ENCODE measurements at places on chromosomes 16 and 17.

GRCh38 chr17:81387100-81388090 is 7.9 kb upstream of the BAHCC1 start:
- no peak for DNase-seq

- no peak for DNase-seq
These were observed 26.9 kb upstream of the TIMP2 start for GRCh38 chr17:78951967-78952551.

- no peak for DNase-seq
These were observed 334.8 kb downstream of the CBLN1 start for GRCh38 chr16:48946686-48947370.

GRCh38 chr16:69176033-69176800 is 10.7 kb upstream of the SNTB2 start:
- no peak for DNase-seq

GRCh38 chr17:49971848-49972485 is 3.0 kb downstream of the DLX4 start:
- DNase-seq: no peak

- DNase-seq: no peak
These were observed at the start of gene CHMP6 for GRCh38 chr17:80991645-80992076. CHMP6 (plus strand) TSS chr17:80991841; CDS start chr17:80991919, 78 bp downstream.

- DNase-seq: no peak
These were observed 12.9 kb downstream of the HEATR6 start for GRCh38 chr17:60065867-60066266.

GRCh38 chr17:58330997-58331814 is 2.6 kb upstream of the TSPOAP1 start:
- DNase-seq: no peak

DNA sequence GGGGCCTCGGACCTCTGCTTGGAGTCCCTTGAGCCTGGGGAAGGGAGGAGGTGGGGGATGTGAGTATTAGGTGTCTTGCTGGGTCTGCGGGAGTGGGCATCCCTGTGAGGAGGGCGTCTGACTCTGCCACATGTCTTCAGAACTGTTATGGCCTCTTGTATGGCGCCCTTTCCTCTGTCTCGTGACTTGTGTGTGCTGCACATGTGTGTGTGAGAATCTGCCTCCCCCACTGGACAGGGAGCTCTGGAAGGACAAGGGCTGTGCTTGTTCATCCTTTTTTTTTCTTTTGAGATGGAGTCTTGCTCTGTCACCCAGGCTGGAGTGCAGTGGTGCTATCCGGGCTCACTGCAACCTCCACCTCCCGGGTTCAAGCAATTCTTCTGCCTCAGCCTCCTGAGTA is 33.4 kb downstream of the ARHGAP23 start:
- DNase-seq: no peak

DNA sequence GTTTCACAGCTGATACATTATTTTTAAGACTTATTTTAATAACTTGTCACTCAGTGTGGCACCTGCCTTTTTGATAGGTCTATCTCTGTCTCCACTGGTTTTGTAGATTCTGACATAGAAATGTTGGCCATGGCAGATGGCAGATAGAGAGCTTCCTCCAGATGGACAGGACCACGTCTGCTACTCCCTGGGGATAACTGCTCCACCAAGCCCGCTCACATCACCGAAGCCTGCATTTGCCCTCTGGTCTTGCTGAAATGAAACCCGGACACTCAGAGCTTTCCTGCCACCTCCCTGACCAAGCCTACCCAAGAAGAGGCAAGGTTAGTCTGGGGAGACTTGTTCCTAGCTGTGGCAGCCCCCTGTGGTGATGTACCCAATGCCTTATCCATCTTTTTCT is 16.4 kb upstream of the HAP1 start:
- no peak for DNase-seq

- DNase-seq: no peak
These were observed 5.0 kb upstream of the KCTD11 start for GRCh38 chr17:7346761-7347614.

GRCh38 chr16:2285731-2286191 is 17.8 kb upstream of the RNPS1 start:
- DNase-seq: no peak

DNA sequence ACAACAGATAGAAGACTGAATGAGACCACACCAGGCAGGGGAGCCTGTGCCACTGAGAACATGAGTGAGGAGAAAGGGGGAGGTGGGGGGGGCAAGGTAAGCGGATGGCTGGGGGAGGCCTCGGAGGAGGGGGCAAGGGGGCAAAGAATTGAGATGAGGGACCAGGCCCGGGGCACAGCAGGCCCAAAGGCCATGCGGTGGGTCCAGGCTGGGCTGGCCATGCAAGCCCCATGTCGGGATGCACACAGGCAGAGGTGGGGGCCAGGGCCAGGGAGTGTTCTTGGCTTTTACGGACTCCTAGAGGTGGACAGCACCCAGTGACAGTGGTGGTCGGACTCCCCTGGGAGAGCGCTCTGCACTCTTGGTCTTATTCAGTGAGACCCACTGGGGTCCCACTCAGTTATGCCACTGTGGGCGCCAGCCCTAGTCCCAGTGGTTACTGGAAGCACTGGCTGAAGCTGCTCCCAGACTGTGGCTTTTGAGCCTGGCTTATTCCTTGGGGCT is 4.8 kb upstream of the MTHFSD start:
- no peak for DNase-seq

GRCh38 chr16:49605536-49606254 is 232.1 kb downstream of the C16orf78 start:
- no peak for DNase-seq

- no peak for DNase-seq
These were observed 34.4 kb downstream of the WDR59 start for GRCh38 chr16:74950511-74950910.

- no peak for DNase-seq
These were observed 10.3 kb downstream of the ATXN1L start for GRCh38 chr16:71855937-71856662.

GRCh38 chr16:963913-964312 is 6.9 kb downstream of the LMF1 start:
- DNase-seq: no peak

DNA sequence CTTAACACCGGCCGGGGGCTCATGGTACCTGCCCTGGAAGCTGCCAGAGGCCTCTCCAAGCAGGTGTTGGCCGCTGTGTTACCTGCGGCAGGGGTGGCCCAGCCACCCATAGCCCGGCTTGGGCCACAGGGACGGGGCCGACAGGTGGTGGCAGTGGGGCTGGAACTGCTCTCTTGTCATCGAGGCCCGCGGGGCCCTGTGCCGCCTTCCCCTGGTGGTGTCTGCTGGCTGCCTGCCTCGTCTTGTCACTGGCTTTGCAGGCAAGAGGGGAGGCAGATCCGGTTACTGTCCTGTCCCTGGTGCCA is 27.1 kb downstream of the GSE1 start:
- no peak for DNase-seq

- no peak for DNase-seq
These were observed 39.9 kb downstream of the PSMD12 start for GRCh38 chr17:67326440-67326839.

DNA sequence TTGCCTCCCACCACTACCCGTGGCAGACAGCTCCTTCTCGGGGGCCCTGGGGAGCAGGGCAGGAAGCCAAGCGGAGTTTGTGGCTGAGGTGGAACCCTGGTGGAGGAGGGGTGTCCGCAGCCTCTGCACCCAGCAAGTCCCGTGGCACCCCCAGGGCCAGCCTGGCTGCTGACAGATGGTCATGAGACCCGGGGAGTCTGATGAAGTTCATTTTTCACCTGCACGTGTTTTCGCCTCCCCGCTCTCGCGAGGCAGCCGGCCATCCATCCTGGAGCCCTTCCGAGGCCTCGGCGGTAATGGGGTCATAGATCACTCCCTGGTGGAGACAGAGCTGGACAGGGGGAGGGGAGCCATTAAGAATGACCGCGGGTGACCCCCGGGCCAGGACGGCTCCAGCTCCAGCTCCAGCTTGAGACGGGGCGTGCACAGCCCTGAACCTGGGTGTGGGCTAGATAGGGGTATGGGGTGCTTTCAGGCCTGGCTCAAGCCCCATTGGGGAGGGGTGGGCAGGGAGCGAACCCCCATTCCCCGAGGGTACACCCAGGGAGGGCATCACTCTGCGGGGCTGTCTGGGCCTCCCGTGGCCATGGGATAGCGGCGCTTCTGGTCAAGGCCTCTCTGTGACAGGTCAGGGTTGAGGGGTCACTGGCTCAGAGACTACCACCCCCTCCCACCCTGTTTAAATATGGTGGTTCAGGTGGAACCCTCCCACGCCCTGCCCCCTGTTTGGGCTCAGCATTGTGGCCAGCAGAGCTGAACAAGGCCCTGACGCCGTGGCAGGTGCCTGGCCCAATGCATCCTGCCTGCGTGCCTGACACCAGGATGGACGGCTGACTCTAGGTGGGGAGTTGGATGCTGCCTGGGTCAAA is 227.4 kb upstream of the GSE1 start:
- no peak for DNase-seq

DNA sequence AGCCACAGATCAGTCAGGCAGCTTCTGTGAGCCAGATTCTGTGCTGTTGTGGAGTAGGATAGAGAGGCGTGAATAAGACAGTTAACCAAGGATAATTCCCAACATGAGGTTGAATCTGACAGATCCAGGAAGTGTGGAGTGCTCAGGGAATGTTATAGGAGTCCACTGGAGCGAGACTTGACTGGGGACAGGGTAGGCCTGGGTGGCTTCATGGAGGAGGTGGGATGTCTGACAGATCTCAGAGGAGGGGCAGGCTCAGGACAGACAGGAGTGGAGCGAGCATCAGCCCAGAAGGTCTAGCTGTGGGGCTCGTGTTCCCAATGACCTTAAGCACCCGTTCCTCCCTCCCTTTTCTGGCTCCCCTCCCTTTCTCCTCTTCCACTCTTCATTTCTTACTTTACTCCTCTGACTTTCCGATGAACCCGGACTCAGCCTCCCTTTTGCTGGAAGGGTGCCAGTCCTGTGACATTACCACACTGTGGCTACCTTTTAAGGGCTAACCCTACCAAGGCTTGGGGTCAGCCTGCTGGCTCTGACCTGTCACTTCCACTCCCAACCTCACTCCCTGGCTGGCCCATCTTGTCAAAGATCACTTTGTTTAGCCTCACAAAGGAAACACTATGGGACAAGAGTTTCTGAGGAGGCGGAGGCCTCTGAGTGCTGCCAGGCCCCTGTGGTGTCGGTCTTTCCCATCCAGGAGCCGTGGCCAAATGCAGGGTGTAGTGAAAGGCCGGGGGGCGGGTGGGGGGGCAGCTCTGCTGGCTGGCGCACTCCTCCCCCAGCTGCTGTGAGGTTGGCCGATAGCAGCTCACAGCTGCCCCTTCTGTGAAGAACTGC is 28.5 kb upstream of the EFCAB13 start:
- DNase-seq: no peak

- no peak for DNase-seq
These were observed 268.8 kb downstream of the SEC14L1 start for GRCh38 chr17:77409282-77410161.

DNA sequence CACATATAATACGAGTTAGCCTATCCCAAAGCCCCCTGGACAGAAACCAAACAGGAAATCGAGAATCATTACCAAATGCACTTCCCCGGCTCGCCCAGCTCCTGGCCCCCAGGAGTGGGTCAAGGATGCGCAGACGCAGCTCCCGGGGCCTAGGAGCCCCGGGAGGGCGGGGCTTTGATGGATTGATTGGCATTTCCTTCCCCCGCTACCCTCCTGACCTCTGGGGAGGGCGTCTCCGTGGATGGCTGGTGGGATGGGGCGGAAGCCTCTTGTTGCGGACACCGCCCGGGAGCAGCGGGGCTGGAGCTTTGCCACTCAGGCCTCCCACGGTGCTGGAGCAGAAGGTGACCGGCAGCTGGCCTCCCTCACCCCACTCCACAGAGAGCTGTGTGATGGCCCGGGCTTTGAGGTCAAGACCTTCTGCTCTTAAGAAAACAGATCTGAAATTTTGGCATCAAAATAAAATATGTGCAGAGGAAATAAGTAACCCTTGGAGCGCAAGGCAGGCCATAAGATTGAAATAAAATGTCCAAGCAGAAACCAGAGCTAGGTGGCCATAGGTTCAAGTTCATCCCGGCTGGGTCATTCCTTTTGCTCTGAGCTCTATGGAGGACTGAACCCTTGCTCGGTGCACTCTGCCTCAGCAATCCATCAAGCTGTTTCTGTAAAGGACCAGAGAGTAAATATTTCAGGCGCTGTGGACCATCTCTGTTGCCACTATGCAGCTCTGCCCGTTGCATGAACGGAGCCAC is 262.3 kb downstream of the SOX9 start:
- DNase-seq: no peak

DNA sequence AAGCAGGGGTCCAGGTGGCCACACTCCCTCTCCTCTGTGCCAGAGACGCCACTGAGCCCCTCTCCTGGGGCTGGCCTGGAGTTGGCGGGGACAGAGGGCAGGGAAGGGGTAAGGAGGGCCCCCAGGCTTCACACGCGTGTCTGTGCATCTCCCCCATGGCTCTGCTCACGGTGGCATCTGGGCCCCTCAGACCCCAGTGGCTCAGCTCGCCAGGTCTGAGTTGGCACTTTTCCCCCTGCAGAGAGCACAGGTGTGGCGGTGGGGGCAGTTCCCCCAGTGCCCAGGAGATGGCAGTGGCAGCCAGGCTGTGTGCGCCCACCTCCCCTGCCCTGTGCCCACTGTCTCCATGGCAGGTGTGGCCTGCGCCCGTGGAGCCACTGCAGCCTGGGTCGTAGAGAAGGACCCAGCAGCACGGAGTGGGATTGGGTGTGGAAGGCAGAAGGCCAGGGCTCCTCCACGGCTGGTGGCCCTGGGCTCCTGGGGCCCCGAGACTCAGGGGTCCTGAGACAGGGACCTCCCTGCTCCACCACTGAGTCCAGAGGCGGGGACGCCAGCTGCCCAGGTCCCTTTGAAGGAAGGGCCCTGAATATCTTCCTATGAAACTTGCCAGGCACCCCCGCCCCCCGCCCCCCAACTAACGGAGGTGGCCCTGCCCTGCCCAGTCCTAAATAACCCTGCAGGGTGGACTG is 4.3 kb upstream of the APRT start:
- no peak for DNase-seq

DNA sequence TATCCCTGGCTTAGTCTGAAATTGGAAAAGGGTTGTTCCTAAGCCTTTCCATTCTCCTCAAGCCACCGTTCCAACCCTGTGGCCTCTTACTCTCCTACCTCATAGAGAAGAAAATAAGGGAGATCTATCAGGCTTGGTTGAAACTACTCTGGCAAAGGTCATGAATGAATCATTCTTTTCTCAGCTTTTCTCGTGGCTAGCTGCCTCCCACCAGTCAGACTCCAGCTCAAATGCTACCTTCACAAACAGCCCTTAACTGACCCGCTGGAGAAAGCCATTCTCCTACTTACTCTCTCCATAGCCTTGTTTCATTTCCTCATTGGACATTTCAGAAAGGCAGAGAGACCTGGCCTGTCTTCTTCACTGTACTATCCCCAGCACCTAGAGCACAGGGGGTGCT is 8.9 kb downstream of the MYH10 start:
- no peak for DNase-seq

GRCh38 chr16:86505185-86505898 is 5.0 kb upstream of the FOXF1 start:
- no peak for DNase-seq

All from non-pigmented ciliary epithelial cell (primary cell).